Small intestine (tissue), 16 donors: ENCODE measurements at places on chromosomes 5 and 9. TPM values are rescaled to one million over a fixed set of nuclear protein-coding genes. Genes with fewer than 3 reads are reported as not detected.

The AK3 gene
- polyA plus RNA-seq = 48.4 TPM

- H3K27ac ChIP-seq = no peak overlapping the region
- no peak overlapping the region for H3K4me3 ChIP-seq
- H3K4me1 ChIP-seq = no peaks in the 10 kb centered on the region
- DNase-seq = no peak
- H3K27me3 ChIP-seq = peaks cover 4% of the 10 kb centered on the region
Observed at GRCh38 chr5:133870661-133871060, 97.8 kb downstream of the C5orf15 start.

The GABRA6 gene
- polyA plus RNA-seq = not detected

DNA sequence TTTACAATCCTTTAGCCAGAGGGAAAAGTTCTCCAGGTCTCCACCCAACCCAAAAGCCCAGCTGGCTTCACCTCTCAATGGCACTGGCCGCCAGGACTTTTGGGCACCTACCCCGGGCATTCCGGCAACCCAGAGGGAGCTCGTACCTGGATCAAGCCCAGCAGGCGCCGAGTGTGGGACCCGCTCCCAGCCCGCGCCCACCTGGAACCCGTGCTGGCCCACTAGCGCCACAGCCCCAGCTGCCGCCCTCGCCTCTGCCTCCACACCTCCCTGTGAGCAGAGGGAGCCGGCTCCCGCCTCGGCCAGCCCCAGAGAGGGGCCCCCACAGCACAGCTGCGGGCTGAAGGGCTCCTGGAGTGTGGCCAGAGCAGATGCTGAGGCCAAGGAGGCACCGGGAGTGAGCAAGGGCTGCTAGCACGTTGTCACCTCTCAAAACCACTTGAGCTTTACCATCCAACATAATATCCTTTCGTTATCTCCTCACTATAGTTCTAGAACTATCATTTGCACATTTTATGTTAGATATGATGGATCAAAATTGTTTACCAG, 69.7 kb downstream of the GCNT1 start:
- H3K36me3 ChIP-seq = peaks cover 2% of the 10 kb centered on the region
- no peak for DNase-seq
- peaks cover 2% of the 10 kb centered on the region for H3K4me1 ChIP-seq
- no peak overlapping the region for H3K27ac ChIP-seq

DNA sequence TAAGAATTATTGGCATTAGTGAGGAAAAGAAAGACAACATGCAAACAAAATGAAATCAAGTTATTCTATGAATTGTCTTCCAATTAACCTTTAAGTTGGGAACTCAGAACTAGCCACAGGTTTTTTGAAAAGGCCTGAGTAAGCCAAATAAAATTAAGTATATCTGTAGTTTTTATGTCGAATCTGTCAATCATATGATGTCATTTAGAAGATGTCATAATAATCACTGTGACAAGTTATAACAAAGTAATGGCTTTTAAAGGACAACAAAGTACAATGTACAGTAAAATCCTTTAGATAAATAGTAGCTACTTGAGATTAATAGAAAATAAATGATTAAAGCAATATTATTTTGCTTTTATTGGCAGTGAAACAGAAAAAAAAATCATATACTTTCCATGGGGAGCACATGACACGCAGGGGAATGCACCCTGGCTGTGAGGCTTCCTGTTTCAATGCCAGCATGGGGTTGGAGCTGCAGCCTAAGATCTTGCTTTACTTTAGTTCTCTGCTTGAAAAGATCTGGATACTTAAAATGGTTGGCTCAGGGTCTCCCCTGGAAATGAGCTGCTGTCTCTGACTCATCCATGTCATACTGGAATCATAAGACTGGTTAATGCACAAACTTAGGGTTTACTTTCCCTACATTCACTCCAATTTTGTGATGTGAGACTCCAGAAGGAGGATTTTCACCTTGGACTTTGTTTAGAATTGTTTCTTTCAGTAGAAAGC, 284.3 kb downstream of the TAF11L14 start:
- no peaks in the 10 kb centered on the region for H3K4me1 ChIP-seq
- no peaks in the 10 kb centered on the region for H3K27me3 ChIP-seq
- H3K27ac ChIP-seq = no peak overlapping the region
- no peak for DNase-seq
- no peak overlapping the region for H3K4me3 ChIP-seq

DNA sequence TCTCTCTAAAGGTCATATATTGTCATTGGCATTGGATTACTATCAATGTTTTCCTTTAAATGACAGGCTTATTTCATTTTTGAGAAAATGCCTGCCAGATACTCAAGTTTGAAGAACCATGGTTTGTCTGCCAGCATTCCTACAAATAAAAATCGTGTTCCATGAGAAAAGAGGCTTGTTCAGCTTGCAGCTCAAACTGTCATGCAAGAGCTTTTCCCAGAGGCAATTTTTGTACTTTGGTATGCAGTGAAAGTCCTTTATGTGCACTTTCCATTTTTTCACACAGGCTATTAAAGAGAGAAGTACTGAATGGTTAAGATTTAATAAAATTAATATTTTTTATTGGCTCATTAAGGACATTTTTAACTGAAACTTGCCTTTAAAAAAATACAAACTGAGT, 110.4 kb downstream of the FBXO4 start:
- no peaks in the 10 kb centered on the region for H3K36me3 ChIP-seq
- no peak overlapping the region for H3K4me3 ChIP-seq
- H3K27me3 ChIP-seq = no peaks in the 10 kb centered on the region

The C9orf43 gene
- polyA plus RNA-seq = 0.69 TPM
